ENCODE measurements at places on chromosomes 2 and 18.

DNA sequence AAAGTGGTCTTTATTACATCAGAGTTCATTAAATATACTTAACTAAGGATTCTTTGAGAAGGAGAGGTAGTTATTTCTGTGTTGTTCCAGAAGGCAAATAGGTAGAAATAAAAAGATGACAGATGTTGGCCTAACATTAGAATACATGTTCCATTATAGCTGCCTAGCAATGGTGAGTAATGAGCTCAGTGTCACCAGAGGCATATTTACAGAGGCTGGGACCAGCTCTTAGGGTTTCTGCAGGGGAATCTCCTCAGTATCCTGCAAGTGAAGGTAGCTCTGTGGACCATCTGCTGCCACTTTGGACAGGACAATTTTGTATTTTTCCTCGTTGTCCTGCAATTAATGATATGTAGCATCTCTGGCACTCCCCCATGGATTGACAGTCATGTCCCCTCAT is 416.0 kb downstream of the THSD7B start:
- DNase-seq = no peak

DNA sequence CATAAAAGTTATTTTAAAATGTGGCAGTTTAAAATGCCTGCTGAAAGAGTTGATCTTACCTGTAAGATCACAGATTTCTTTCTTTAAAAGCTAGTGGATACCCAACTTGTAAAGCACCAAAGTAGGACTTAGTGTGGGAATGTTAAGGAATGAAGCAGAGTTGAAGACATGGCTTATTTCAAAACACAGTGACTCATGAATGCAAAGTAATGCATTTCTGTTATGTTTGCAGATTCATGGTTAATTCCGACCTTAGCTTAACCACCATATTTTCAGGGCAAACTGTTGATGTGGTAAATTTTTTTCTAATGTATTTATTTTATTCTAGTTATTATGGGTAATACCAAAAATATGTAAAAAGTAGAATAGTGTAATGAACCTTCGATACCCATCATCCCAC is 206.8 kb upstream of the FOSL2 start:
- no peak for DNase-seq

- DNase-seq = no peak
Observed at GRCh38 chr2:23657934-23658333, 269.0 kb downstream of the ATAD2B start.

GRCh38 chr2:13522917-13523821 is 806.4 kb downstream of the TRIB2 start:
- no peak for DNase-seq

- no peak for DNase-seq
Observed at GRCh38 chr2:24957221-24957620, 14.5 kb downstream of the DNAJC27 start.

DNA sequence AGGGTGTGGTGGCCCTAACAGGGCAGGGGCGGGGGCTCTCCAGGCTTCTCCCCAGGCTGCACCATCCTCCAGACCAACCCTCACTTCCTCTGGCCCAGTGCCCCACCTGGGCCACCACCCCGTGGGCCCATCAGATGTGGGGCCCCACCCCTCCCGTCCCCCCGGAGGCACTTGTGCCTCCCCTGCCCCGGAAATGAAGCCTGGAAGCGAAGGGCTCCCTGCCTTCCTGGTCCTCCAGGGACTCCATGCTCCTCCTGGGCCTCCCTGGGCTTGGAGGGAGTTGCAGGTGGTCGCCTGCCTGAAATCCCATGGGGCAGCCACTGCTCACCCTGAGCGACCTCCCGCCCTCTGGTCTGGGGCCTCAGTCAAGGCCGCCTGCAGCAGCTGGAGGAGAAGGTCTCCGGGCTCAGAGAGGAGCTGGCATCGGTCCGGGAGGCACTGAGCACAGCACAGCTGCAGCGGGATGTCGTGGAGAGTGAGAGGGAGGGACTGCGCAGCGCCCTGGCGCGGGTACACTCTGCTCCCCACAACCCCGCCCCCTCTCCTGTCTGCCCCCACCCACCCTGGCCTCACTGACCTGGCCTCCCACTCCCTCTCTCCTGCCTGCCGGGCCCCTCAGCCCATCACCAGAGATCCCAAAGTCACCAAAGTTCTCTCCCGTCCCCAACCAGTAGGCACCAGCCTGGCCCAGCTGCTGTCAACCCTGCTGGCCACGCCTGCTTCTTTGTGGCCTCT is 28.0 kb downstream of the CROCC2 start:
- DNase-seq = no peak

DNA sequence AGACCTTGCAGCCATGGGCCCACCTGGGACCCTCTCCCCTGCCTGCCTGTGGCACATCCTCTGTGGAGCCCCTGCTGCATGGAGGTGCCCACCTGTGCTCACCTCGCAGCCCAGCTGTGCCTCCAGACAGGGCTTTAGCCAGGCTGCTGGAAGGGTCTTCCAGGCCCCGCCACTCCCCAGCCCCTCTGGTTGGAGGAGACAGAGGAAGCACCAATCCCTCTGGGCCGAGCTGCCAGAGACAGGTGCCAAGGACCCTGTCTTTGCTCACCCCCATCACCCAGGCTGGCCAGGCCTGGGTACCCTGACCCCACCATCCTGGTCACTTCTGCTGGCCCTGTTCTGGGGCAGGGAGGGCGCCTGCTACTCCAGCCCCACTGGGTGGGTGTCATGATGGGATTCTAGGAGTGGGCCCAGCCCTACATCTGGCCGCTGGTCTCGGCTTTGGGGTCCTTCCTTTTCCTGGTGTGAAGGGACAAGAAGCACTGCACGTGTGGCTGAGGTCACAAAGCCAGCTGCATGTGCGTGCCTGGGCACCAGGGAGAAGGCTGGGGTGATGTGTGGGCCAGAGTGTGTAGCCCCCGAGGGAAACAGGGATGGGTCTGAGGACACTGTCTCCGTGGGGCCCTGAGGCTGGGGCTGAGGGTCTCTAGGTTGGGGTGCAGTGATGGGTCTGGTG is 9.3 kb upstream of the NEU4 start:
- DNase-seq = no peak

DNA sequence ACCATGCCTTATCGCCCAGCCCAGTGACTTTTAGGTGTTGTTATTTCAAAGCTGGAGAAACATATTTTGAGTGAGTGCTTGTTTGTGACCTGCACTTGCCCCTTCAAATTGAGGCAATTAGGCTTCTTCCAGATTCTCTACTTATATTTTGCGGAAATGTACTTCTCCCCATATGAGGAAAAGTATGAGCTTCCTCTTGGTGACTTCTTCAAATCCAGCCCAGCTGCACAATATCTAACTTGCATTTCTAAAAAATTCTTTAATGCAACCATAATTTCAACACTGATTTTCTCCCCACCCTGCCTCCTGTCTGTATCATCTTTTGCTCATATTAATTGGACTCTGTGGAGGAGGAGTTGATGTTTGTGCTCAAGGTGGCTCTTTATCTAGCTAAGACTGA is 391.2 kb upstream of the POU3F3 start:
- DNase-seq = no peak

DNA sequence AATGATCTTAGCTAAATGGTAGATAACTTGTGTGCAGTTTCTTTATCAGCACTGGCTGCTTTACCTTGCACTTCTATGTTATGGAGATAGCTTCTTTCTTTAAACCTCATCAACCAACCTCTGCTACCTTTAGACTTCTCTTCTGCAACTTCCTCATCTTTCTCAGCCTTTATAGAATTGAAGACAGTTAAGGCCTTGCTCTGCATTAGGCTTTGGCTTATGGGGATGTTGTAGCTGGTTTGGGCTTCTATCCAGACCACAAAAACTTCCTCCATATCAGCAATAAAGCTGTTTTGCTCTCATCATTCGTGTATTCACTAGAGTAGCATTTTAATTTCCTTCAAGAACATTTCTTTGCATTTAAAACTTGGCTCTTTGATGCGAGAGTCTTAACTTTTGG is 123.7 kb downstream of the PIK3C3 start:
- no peak for DNase-seq
